ENCODE measurements at places on chromosomes 7 and 10.

- DNase-seq = no peak
Observed at GRCh38 chr10:16685551-16685950, 131.7 kb downstream of the RSU1 start.

DNA sequence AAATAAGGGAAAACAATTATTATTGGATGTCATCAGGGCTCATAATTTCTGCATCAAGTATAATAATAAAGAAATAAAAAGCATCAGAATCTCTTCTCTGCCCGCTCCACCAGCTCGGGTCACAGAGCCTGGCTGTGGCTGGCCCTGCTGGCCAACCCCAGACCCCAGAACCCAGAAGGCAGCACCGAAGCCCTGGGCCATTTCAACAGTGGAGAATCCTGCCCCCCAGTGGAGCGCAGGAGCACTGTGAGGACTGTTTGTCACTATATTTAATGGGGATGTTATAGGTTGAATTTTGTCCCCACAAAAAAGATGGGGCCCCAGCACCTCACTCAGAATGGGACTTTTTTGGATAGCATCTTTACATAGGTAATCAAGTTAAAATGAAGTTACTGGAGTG, 27.3 kb downstream of the DENND11 start:
- DNase-seq = no peak

- no peak for DNase-seq
Observed at GRCh38 chr10:49237985-49238384, 49.8 kb upstream of the TMEM273 start.

DNA sequence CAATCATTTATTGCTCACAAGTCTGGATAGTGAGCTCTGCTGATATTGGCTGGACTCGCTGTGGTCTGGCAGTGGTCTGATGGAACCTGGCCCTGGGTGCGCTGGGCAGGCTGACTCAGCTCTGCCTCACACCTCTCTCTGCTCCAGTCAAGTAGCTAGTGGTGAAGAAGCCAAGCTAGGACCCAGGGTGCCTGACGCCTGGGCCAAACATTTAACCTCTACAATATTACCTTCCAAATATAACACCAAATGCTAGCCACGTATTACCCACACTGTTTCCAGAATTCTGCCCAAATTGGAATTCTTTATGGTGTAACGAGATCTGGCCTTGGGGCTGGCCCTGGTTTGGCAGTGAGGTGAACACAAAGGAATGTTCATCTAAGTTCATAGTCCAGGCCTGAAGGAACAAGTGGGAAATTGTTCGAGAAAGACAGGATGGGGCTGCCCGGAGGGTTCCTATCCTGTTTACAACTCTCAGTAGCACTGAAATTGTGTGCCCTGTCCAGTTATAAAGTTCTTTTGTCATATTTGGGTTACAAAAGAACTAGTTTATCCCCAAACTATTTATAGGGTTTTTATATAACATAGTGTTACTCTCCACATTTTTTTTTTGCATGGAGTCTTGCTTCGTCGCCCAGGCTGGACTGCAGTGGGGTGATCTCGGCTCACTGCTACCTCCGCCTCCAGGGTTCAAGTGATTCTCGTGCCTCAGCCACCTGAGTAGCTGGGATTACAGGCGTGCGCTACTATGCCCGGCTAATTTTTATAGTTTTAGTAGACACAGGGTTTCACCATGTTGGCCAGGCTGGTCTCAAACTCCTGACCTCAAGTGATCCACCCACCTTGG, 16.3 kb downstream of the OR2AE1 start:
- DNase-seq = no peak

GRCh38 chr10:35378541-35379210, 42.4 kb downstream of the CCNY start:
- no peak for DNase-seq

DNA sequence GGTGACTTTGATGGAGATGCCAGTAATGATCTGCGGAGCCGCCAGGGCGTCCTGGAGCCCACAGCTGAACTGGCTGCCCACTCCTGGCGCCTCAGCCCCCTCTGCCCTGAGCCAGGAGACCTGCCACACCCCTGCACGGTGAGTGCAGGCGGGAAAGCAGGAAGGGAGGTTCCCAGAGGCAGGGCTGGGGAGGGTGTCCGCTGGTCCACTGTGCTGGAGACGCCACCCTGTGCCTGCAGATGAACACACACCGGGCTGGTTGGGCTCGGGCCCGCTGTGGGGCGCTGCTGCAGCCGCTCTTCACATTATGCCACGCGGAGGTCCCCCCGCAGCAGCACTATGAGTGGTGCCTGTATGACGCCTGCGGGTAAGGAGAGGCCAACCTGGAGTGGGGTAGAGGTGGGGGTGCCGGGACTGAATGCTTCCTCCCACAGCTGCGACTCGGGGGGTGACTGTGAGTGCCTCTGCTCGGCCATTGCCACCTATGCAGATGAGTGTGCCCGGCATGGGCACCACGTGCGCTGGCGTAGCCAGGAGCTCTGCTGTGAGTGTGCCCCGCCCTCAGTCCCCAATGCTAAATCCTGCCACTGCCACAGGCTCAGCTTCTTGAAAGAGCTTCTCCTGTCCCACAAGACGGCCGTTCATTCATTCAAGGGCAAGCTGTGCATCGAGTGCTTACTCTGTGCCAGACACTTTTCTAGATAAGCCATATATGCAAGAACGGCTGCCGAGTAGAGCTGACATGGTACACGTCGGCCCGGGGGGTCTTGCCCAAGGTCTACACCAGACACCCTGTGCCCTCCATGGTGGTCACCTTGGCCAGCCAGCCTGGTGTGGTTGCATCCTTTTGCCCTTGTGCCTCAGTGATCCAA, 14.3 kb upstream of the ZNF467 start:
- DNase-seq = no peak

DNA sequence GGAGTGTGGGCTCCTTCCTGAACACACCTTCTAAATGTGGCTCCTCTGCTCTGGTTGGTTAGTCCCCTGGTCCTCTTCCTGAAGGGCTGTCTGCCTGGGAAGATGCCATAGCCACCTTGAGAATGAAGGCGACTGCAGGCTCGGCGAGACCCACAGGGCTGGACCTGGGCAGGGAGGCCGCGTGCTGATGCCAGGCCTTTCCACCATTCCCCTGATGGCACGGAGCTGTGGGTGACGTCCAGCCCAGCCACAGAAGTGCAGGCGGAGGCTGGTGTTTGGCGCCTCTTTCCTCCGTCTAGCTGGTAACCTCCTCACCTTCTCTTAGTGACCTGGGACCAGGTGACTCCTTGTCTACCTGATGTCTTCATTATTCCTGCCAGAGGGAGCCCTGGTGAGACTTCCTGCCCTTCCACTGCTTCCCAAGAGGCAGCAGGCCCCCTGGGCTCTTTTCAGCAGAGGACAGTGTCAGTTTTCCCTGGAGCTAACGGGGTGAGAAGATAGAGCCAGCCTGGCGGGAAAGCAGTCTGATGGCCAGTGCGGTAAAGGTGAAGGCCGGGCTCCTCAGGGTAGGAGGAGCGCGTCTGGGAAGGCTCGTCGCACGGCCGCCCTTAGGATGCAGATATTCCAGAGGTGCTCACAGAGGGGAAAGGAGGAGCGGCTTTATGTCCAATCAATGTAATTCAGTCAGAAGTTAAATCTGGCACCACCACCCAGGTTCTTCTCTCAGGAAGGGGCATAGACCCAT, 34.9 kb downstream of the GBX1 start:
- no peak for DNase-seq

DNA sequence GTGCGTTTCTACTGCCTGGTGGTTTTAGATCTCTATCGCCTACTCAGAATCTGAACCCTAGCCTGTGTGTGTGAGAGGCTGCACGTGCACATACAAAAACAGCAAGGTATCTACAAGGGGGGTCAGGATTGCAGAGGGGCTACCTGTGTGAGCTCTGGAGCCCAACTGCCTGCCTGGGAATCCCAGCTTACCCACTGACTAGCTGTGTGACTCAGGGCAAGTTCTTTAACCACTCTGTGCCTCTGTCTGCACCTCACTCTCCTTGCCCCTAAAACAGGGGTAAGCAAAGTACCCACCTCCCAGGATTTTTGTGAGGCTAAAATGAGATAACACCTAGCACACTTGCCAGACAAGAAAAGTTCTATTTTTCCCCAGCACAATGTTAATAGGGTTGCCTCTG, 32.5 kb downstream of the DLG5 start:
- DNase-seq = no peak

DNA sequence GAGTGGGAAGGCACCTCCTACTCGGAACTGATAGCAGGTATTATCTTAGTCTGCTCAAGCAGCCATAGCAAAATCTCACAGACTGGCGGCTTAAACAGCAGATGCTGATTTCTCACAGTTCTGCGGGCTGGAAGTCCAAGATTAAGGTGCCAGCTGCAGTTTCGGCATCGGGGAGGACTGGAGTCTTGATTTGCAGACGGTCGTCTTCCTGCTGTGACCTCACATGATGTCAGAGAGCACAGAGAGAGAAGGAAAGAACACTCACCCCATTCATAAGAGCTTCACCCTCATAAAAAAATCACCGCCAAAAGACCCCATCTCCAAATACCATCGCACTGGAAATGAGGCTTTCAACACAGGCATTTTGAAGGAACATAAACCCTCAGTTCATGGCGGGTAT, 216.5 kb upstream of the PITRM1 start:
- no peak for DNase-seq

GRCh38 chr7:138658889-138659288, 42.3 kb downstream of the SVOPL start:
- no peak for DNase-seq

DNA sequence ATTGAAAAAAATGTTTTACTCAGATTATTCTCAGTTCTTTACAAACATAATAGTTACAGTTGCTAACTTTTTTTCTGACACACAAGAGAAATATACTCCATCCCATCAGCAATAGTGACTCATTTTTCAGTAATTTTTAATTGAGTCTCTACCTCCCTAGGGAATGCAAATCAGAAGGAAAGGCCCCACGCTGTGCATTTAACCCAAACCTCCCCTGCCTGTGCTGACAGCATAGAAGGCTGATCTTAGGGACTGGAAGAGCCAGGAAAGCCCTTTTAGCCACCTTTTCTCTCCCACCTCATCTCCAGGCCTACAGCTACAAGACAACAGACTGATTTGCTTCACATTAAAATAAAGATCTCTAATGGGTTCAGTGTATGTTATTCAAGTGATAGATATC, 24.7 kb upstream of the PIK3CG start:
- DNase-seq = no peak

DNA sequence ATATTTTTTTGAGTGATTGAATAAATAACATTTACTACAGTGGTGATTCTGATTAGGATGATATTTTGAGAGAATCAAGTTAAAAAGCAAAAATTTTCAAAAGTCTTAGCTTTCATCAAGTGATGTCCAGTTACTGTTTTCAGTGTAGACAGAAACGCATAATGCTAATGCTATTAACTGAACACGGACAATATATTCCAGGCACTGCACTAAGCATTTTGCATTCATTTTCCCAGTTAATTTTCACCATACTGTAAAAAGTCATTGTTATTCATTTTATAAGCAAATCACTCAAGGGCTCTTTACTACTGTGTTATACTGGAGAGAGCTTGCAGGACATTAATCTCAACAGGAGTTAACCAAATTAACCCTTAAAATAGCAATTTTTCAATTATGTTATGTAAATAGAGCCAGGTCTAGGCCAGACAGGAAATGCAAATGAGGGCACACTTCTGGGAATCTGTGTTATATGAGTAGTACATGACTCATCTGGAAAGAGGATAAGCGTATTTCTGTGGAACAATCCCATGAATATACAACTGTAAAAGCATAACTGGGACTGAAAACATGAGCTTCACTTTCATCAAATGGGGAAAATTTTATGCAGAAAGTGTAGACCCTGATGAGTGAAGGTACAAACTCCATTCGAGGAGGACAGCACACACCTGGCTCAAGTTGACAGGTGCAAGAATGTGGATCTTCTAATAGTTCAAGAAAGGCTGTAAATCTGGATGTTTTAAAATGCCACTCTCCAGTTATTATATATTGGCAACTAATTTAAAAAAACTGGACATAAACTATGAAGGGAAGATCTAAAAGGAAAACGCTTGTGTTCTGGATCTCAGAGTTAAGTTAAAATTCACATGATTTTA, 75.4 kb downstream of the ANK3 start:
- no peak for DNase-seq

- DNase-seq = no peak
Observed at GRCh38 chr10:86109421-86109820, 257.2 kb downstream of the GRID1 start.

GRCh38 chr10:7090529-7090928, 320.3 kb downstream of the SFMBT2 start:
- DNase-seq = no peak

DNA sequence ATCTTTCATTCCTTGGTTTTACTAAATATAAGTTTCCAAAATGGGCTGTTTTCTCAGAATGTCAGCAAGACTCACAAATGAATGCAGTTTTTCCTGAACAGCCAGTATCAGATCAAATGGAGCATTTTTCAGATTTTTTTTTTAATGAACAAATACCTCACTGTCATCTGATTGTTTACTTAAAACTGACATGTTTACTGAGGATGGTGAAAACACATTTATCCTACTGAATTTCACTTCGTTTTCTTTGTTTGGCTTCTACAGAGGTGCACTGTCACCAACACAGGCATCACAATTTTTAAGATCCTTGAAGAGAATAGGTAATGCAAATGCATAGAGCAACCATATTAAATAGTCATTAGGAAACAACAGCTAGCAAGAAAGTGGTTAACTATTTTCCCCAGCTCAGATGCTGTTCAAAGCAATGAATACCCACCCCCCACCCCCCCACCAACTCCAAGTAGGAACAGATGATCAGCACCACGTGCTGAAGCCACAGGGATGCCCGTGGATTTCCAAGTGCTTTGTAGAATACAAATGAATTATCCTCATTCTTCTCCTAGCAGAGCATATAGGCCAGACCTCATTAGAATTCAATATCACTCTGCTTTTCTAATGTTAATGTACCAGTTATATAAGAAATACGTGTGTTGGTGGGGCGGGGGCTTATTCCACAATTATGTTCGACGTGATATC, 205.9 kb downstream of the SKAP2 start:
- DNase-seq = peak; percentile 11

- no peak for DNase-seq
Observed at GRCh38 chr10:91607646-91608403, 25.0 kb downstream of the PPP1R3C start.

- no peak for DNase-seq
Observed at GRCh38 chr10:93293999-93294398, 188.1 kb downstream of the MYOF start.

- no peak for DNase-seq
Observed at GRCh38 chr7:39592586-39592985, 26.4 kb downstream of the YAE1 start.

DNA sequence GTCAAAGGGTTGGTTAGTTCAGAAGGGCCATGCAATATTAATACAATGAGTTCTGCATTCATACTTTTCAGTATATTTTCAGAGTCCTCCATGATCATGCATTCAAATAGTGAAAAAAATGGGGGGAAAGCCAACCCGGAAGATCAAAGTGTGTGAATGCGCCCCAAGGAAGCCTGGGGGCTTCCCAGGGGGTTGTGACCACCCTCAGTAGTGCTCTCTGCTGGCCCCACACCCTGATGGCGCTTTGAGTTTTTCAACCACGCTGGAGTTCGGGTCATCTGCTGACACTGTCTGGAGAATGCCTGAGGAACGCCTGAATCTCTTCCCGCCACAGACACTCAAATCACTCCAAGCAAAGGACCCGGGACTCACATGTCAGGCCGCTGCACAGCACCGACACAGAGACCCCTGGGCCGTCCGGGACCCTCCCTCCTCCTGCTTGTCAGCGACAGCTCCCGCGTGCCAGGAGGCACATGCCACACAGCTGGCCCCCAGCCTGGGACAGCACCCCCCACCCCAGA, 1.0 kb downstream of the TNS3 start:
- DNase-seq = no peak
